Bone marrow (tissue), 2 donors: ENCODE measurements at places on chromosomes 5 and 9.

GRCh38 chr5:80579050-80579449, 9.0 kb upstream of the ANKRD34B start:
- no peak for DNase-seq

GRCh38 chr5:166926138-166926537, 1365.3 kb upstream of the WWC1 start:
- DNase-seq: no peak

- DNase-seq: no peak
Measured at GRCh38 chr5:67310169-67310568, 113.6 kb upstream of the CD180 start.

DNA sequence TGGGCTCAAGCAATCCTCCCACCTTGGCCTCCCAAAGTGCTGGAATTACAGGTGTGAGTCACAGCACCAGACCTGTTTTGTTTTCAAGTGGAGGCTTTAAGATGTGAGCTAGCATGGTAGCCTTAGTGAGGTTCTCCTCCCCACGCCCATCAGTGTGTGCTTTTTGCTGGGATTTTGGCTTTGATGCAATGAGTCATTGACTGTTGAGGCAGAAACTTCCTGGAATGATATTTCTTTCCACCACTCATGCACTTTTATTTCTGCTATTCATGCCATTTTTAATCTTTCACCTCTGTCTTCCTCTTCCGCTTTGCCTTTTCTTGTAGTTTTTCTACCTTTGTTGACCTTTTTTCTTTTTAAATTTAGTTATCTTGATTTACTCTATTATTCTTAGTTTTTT, 4.2 kb upstream of the NFIL3 start:
- no peak for DNase-seq

GRCh38 chr9:112761912-112762655, 11.5 kb downstream of the SNX30 start:
- no peak for DNase-seq

GRCh38 chr9:104099630-104100029, 5.5 kb downstream of the SMC2 start:
- no peak for DNase-seq

DNA sequence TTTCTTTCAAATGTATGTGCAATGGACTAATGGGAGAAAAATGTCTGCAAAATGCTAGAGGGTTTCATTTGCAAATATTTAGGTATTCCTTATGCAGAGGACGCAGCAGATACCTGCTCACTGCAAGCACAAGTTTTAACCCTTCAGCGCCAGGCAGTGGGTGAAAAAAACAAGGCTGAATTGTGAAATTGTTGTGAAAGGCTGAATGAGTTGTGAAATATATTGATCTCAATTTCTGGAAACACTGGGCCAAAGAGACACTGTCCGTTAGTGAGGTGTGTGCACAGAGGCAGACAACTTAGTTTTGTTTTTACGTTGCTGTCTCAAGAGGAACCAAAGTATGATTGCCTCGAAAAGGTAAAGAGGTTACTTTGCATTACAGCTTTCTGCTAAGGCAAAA, 18.8 kb downstream of the FUBP3 start:
- no peak for DNase-seq
